ENCODE measurements at places on chromosomes 13 and 19.

- DNase-seq: no peak
- no peaks in the 10 kb centered on the region for H3K4me1 ChIP-seq
- peaks cover 26% of the 10 kb centered on the region for H3K36me3 ChIP-seq
- no peak overlapping the region for H3K4me3 ChIP-seq
These were observed 767 bp upstream of the GPR18 start for GRCh38 chr13:99258946-99259345.

DNA sequence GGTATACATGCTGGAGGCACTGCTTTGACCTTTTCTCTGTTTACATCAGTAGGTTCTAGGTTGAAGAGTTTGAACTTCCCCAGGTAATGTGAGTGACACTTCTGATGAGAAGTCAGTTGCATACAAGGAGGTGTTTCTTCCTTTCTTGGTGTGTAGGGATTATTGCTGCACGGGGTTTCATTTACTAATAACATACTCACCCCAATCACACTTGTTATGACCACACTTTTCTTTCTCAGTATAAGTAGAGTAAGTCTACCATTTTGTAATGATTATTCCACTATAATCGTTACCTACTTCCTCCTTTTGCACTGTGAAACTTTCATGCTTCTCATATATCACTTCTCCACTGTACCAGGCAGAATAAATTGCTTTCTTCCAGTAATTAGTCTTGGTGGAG lies 138.0 kb downstream of the TNFSF13B start:
- DNase-seq: no peak
- peaks cover 66% of the 10 kb centered on the region for H3K27me3 ChIP-seq
- H3K4me3 ChIP-seq: no peak overlapping the region
- no peak overlapping the region for H3K27ac ChIP-seq

GRCh38 chr19:36093146-36093662 lies 17.7 kb upstream of the OVOL3 start:
- no peak overlapping the region for H3K27ac ChIP-seq
- no peaks in the 10 kb centered on the region for H3K27me3 ChIP-seq
- no peak for DNase-seq
- no peaks in the 10 kb centered on the region for H3K4me1 ChIP-seq

- DNase-seq: no peak
- no peaks in the 10 kb centered on the region for H3K27me3 ChIP-seq
- no peaks in the 10 kb centered on the region for H3K36me3 ChIP-seq
- H3K4me1 ChIP-seq: peaks cover 22% of the 10 kb centered on the region
- H3K27ac ChIP-seq: no peak overlapping the region
These were observed 2.7 kb upstream of the RAP2A start for GRCh38 chr13:97431171-97431764.

DNA sequence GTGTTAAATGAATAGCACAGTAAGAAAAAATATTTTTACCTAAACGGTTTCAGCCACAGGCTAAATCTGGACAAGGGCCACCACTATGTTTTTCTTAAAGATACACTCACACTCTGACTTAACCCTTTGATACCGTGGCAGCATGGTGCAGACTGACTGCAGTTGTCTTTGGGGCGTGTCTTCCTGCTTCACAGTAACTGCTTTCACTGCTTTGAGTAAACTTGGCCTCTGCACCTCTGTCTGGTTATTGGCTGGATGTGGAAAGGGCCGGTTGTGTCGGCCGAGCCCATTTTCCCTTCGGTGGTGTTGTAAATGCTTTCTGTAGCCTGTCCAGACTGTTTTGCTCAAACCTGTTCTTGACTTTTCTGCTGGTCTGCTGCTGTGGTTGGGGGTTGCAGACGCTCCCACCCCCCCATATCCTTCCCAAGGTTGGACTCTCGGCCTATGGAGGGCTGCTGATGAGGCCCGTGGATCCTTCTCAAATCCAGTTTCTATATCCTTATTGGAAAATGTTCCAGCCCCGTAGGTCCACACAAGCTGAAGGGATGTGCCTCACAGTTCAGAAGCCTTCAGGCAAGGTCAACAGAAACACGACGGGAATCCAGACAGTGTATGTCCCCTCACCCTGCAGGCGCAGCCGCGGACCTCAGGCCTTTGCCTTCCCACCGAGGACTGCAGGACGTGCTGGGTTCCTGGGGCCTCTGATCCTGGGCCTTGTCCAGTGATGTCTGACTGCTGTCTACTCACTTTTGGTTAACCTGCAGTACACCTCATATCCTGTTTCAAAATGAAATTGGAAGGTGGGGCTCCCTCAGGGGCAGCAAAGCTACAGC lies 90.2 kb upstream of the RNF113B start:
- no peaks in the 10 kb centered on the region for H3K4me1 ChIP-seq
- H3K4me3 ChIP-seq: no peak overlapping the region
- H3K36me3 ChIP-seq: no peaks in the 10 kb centered on the region
- no peak for DNase-seq
- H3K27ac ChIP-seq: no peak overlapping the region

DNA sequence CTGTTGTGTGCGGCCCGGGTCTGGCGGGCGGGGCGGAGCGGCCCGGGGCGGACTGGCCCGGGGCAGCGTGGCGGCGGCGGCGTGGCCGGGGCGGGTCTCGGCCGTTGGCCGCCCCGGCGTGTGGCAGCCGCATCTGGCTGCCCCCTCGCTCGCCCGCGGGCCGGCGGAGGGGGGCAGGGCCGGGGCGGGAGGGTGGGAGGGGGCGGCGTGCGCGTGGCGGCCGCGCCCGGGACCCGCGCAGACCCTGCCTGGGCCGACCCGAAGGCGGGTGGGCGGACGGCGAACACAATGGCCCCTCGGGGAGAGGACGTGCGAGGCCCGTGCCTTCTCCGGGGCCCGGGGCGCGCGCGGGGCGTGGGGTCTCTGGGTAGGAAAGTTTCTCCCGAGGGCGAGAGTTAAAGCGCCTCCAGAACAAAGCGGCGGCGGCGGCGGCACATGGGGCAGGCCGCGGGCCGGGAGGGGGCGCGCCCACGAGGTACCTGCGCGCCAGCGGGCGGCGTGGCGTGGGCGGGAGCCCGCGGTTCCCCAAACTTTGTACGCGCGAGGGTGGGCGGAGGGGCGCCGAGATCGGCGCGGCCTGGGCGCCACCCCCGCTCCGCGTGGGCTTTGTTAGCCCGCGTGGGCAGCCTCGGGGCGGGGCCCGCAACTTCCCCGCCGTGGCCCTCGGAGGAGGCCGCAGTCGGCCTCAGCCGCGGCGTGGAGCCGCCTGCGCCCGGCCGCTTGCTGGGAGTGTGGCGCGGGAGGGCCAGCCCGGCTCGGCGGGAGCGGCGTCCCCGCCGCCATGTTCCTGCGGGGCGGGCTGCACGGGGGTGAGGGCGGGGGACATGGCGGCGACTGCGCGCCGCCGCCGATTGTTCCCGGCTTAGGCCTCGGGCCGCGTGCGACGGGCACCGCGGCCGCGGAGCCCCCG lies 764 bp downstream of the MIR17HG start:
- peak overlapping the region; percentile 81 for H3K27ac ChIP-seq
- DNase-seq: peak; percentile 25
- H3K27me3 ChIP-seq: no peaks in the 10 kb centered on the region
- H3K4me3 ChIP-seq: peak overlapping the region; percentile 99
- peaks cover 40% of the 10 kb centered on the region for H3K36me3 ChIP-seq
- H3K4me1 ChIP-seq: peaks cover 20% of the 10 kb centered on the region

- H3K36me3 ChIP-seq: peaks cover 38% of the 10 kb centered on the region
- H3K4me3 ChIP-seq: no peak overlapping the region
- peaks cover 26% of the 10 kb centered on the region for H3K4me1 ChIP-seq
- peak; percentile 97 for DNase-seq
- no peaks in the 10 kb centered on the region for H3K27me3 ChIP-seq
These were observed 89.5 kb upstream of the DOCK9 start for GRCh38 chr13:99067159-99067985.

GRCh38 chr19:56577719-56578602 lies 10.7 kb downstream of the ZNF470 start:
- H3K4me1 ChIP-seq: no peaks in the 10 kb centered on the region
- no peak for DNase-seq
- peaks cover 22% of the 10 kb centered on the region for H3K36me3 ChIP-seq

- peak overlapping the region; percentile 90 for H3K27ac ChIP-seq
- no peak for DNase-seq
- no peaks in the 10 kb centered on the region for H3K27me3 ChIP-seq
These were observed 166.2 kb downstream of the DLEU7 start for GRCh38 chr13:50677258-50677657.

GRCh38 chr13:33452873-33453517 lies 167.4 kb upstream of the STARD13 start:
- H3K36me3 ChIP-seq: no peaks in the 10 kb centered on the region
- no peak overlapping the region for H3K27ac ChIP-seq
- no peak overlapping the region for H3K4me3 ChIP-seq
- no peak for DNase-seq
- H3K27me3 ChIP-seq: no peaks in the 10 kb centered on the region

DNA sequence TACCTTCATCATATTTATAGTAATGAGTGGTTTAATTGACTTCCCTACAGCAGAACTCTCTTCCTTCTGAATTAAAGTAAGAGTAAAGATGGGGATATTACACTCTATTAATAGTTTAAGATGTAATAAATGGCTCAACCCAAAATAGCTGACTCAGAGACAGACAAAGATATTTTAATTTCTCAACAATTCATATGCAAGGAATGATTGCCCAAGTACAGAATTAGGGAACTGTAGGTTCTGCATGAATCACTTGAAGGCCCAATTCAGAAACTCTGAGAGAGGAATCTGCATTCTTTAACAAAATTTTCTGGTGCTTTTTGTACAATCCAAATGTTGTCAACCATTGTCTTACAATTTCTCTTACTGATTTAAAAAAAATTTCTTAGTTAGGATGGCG lies 42.9 kb upstream of the PCDH9 start:
- H3K4me3 ChIP-seq: no peak overlapping the region
- DNase-seq: no peak

DNA sequence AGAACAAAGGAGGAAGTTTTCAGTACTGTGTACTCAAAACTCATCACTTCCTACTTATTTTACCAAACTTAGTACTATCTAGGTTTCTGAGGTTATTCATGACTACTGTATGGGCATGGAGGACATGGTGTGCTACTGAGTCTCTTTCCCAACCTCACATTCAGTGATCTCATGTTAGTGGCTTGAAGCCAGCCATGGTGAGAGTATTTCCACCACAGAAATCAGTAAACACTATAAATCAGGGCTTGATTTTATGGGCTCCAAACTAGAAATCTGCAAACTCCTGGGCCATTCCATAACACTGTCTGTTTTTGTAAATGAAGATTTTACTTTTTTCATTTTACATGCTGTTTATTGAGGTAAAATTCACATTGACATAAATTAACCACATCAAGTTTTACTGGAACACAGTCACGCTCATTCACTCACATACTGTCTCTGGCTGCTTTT lies 19.7 kb downstream of the MED26 start:
- H3K4me1 ChIP-seq: no peaks in the 10 kb centered on the region
- no peak overlapping the region for H3K27ac ChIP-seq
- DNase-seq: no peak
- H3K36me3 ChIP-seq: no peaks in the 10 kb centered on the region
- no peaks in the 10 kb centered on the region for H3K27me3 ChIP-seq

- H3K36me3 ChIP-seq: no peaks in the 10 kb centered on the region
- no peaks in the 10 kb centered on the region for H3K27me3 ChIP-seq
- H3K27ac ChIP-seq: no peak overlapping the region
- H3K4me1 ChIP-seq: peaks cover 25% of the 10 kb centered on the region
- no peak overlapping the region for H3K4me3 ChIP-seq
These were observed 8.8 kb upstream of the BBC3 start for GRCh38 chr19:47239610-47240296.

DNA sequence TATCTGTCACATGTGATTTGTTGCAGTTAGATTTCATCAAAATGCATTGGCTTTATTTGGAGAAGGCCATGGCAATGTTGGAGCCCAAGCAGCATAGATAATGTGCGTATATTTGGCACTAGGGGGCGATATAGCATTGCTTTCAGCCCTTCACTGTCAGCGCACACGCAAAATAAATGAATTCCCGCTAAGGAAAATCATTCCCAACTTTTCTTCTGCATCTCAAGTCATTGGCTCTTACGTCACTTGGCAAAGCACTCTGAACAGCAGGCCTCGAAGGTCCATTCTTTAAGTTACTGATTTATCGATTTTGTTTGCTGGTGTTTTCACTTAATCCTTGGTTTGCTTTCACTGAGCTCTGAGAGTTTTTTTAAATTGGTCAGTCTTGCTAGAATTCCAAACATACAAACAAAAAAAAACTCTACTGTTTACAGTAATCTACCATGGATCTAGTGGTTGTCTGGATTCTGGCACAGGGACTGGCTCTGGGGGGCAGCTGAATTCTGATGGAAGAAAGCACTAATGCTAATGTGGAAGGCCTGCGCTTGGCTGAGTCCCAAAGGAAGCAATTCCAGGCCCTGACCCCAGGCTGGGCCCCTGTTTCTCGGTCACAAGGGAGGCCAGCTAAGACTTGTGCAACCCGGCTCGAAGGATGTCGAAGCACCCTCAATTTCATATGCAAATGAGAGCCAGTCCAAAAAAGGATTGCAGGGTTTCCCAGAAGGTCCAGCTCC lies 97.7 kb upstream of the IPO5 start:
- H3K4me3 ChIP-seq: no peak overlapping the region
- DNase-seq: peak; percentile 54
- peaks cover 9% of the 10 kb centered on the region for H3K4me1 ChIP-seq
- H3K27ac ChIP-seq: no peak overlapping the region
- H3K36me3 ChIP-seq: no peaks in the 10 kb centered on the region

- H3K4me1 ChIP-seq: no peaks in the 10 kb centered on the region
- peak; percentile 60 for DNase-seq
- H3K4me3 ChIP-seq: no peak overlapping the region
- H3K27me3 ChIP-seq: peaks cover 21% of the 10 kb centered on the region
These were observed 21.7 kb downstream of the CEACAM21 start for GRCh38 chr19:41597600-41598041.

- H3K4me3 ChIP-seq: no peak overlapping the region
- no peaks in the 10 kb centered on the region for H3K36me3 ChIP-seq
- H3K4me1 ChIP-seq: no peaks in the 10 kb centered on the region
- peaks cover 53% of the 10 kb centered on the region for H3K27me3 ChIP-seq
- DNase-seq: no peak
- no peak overlapping the region for H3K27ac ChIP-seq
These were observed 18.6 kb downstream of the C19orf81 start for GRCh38 chr19:50667759-50668231.

DNA sequence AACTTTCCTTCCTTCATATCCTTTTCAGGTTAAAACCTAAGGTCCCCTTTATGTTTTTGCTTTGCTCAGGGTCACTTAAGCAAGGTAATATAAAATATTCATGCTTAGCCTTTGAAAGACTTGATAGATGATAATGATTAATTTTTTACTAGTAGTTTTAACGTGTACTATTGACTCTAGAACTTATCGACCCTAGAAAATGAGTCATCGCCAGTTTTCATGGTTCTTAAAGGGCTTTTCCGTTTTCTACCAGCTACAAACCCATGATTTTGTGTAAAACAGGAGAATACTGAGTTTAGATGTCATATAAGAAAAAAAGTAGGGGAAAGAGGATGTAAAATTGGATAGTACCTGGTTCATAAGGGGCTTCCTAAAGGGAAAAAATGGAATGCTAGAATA lies 75.7 kb downstream of the DHRS12 start:
- no peaks in the 10 kb centered on the region for H3K27me3 ChIP-seq
- H3K4me1 ChIP-seq: peaks cover 10% of the 10 kb centered on the region
- no peak overlapping the region for H3K27ac ChIP-seq
- no peak overlapping the region for H3K4me3 ChIP-seq
- H3K36me3 ChIP-seq: no peaks in the 10 kb centered on the region
- no peak for DNase-seq
